CD4-positive, alpha-beta T cell (primary cell): ENCODE measurements at places on chromosomes 13 and 19.

GRCh38 chr19:1027650-1028061 lies 1.2 kb downstream of the CNN2 start:
- peak; percentile 32 for DNase-seq

DNA sequence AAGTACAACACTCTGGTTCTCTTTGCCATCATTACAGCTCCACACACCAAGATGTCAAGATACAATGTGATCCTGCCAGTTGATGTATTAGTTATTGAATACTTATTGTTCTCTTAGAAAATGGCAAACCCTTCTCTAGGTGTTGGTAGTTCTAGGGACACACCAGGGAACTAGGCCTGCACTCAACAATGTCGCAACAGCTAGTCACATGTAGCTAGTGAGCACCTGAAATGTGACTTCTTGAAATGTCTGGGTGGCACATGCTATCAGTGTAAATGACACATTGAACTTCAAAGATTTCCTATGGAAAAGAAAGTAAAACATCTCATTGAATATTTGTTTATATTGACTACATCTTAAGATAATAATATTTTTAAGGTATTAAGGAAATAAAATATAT lies 49.7 kb downstream of the DACH1 start:
- no peak for DNase-seq

DNA sequence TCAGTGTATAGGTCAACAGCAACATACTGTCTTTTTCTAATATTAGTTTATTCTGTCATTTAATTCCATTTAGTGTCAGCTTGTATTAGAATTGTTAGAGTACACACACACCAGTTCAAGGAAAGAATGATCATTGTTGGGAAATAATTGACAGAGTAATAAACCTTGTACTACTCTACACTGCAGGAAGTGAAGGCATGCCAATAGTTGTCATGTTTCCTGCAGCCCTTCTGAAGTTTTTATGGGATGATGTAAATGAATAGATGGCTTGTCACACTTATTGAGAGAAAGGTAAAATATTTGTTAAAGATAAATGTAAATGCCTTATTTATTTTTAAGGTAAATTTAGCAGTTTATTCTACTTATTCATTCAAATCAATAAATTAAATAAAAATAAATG lies 306.9 kb upstream of the KLHL1 start:
- no peak for DNase-seq

- no peak for DNase-seq
Observed at GRCh38 chr13:45915686-45916439, 64.3 kb upstream of the SIAH3 start.

- no peak for DNase-seq
Observed at GRCh38 chr19:47027586-47028088, 8.0 kb downstream of the NPAS1 start.

- no peak for DNase-seq
Observed at GRCh38 chr19:12133069-12133468, 7.1 kb downstream of the ZNF20 start.

DNA sequence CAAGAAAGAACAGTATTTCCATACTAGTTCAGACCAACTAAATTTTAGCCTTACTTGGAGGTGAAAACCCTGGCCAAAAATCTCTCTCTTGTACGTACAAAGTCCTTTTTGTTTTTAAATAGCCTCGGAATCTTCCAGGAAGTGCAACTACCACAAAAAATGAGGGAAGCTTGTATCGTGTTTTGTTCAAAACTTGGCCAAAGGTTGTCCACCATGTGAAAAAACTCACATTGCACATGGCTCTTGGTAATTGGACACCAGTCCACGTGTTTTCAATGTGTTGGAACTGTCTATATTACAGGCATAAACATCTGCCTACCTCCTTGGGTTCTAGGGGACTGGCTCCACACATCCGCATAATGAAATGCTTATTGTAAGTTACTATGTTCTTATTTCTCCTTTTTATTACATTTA lies 15.2 kb upstream of the STRN4 start:
- no peak for DNase-seq

DNA sequence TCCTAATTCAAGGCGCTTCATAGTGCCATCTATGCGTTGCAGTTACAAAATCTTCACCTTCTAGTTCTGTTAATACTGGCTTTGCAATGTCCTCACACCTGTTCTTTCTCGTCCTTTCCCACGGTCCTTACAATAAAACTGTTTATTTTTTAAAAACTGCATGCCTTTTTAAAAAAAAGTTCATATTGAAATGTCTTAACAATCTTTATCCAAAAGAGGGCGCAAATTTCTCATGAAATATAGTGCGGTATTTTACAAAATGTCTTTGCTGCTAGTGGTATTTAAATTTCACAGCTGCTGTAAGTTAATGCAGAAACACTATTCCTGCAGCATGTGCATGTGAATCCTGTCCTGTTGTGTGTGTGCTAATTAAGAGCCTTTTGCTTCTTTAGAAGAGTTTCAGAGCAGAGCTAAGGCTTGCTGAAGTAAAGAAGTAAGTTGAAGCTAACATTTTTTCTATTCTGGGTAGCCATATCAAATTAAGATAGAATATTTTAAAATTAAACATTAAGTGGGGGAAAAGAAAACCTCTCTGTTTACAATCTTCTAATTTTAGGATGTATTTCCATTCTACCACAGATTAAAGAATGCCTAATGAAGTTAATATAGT lies 15.8 kb upstream of the CLDN10 start:
- DNase-seq = no peak

DNA sequence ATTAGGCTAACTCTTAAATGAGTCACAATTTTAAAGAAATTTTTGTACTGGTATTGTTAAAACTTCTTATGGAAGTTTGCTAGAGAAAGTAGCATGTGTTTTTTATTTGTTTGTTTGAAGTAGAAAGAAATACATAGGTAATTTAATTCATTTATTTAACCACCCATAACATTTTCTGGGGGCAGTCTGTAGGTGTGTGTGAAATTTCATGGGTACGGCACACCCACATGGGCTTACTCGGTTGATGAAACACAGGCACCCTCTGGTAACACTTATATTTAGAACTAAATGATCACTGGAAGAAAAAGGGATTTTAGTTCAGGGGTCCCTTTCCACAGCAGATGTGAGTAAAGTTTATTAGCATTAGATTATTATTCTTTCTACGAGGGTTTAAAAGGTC lies 88.1 kb downstream of the DGKH start:
- DNase-seq = no peak

DNA sequence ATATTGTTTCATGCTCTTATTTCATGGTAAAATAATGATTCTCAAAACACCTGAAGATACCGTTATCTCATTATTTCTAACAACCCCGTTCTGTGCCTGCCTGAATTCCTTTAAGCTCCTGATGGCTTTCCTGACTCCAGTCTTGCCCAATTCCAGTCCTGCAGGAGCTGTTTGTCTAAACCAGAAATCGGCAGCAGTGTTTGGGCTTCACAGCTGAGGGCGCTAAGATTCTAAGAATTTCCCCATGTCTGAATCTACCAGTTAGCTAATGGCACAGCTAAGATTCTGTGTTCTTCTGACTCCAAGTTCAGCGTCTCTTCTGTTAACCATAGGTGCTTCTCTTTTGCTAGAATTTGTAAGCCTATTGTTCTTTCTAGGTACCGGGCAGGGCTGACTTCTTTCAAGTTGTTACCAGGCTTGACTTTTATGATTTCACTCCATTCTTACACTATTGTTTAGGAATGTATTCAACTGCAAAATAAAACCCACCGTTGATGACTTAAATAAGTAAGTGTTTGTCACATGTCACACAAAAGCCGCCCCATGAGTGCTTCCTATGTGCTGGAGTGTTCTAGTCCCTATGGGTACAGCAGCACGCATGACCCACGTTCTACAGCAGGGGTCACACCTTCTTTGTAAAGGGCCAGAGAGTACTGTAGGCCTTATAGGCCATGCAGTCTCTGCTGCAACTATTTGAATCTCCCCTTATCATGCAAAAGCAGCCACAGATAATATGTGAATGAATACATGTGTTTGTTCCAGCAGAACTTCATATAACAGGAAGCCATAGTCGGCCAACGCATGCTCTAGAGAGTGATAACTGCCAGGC lies 168.3 kb upstream of the RNF113B start:
- peak; percentile 8 for DNase-seq

DNA sequence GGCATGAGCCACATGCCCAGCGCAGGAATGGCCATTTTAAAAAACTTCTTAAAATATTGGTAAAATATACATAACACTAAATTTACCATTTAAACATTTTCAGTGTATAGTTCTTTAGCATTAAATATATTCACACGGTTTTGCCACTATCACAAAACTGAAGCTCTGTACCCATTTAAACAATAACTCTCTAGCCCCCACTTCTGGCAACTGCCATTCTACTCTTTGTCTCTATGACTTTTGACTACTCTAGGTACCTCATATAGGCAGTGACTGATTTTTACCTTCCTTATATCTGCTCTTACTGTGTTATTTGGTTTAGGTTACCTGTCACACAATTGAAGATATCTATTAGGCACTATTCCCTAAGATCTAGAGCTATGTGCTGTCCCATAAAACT lies 2.3 kb upstream of the KBTBD7 start:
- no peak for DNase-seq

- no peak for DNase-seq
Observed at GRCh38 chr19:13001166-13001501, 5.9 kb downstream of the NFIX start.

- DNase-seq = no peak
Observed at GRCh38 chr13:27482983-27483382, 32.6 kb upstream of the MTIF3 start.

- DNase-seq = no peak
Observed at GRCh38 chr19:37986048-37986750, 79.2 kb downstream of the SIPA1L3 start.

DNA sequence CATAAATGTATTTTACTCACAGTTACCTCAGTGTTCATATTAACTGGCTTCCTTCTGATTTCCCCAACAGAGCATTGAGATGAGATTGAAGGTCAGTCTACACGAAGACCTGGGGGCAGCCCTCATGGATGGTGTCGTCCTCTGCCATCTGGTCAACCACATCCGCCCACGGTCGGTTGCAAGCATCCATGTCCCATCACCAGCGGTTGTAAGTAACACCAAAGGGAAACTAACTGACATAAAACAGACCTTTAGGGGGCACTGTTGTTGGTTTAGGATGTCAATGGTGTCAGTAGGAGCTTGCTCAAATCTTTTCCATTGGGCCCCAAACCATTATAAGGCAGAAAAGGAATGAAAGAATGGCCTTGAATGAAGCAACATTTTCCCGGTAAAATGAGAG lies 68.2 kb downstream of the ESD start:
- no peak for DNase-seq

GRCh38 chr19:17673937-17674799 lies 14.0 kb downstream of the UNC13A start:
- no peak for DNase-seq

DNA sequence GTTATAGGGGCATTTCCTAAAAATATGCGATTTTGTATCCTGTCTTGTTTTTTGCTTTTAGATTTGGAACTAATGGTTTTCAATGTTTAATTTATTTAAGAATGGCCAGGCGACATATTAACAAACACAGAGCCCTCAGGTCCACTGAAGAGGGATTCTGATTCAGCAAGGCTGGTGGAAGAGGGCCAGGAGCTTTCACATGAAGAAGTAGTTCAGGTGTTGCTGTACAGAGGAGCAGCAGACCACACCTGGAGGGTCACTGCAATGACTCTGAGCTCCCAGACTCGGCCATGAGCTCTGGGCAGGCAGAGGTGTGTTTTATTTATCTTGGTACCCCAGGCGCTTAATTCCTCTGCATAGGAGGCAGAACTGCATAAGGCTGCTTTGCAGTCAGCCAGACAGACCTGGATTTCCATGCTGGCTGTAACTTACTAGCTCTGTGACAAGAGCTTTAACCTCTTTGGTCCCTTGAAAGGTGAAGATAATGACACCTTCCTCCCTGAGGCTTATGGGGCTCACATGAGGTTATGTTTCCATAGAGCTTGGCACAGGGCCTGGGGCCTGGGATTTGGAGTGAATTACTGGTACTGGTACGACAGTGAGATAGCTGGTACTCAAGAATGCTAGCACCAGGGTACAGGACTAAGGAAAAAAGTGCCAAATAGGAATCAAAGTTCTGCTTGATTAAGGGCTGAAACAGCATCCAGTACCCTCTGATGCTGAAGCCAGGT lies 184.7 kb downstream of the OXGR1 start:
- no peak for DNase-seq

- no peak for DNase-seq
Observed at GRCh38 chr19:50418176-50419021, at the start of gene SPIB. Gene SPIB (plus strand): TSS chr19:50418938. CDS start chr19:50418963, 25 bp downstream.

DNA sequence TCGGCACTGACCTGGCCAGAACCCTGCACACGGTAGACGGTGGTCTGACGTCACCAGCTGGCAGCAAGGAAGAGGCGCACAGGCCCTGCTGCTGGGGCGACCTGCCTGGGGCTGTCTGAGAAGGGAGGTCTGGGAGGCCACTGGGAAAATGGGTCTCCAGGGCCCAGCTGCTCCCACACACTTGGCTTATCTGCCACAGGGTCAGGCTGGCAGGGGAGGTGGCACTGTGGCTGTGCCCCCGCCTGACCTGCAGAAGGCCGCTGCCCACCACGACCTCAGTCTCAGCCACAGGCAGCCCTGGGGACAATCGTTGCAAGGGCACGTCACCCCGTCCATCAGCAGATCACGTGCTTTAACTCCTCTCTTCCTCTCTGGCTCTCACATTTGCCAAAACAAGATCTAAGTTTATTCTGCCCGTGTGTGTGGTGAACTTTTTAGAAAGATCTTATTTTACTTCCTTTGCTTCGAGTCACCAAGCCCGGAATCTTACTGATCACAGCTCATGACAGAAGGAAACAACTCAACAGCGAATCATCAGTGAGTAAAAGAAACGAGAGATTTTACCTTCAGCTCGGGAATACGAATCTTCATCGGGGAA lies 45.2 kb upstream of the RANBP3 start:
- DNase-seq = no peak

- DNase-seq = no peak
Observed at GRCh38 chr19:33350538-33351309, 22.8 kb upstream of the CEBPG start.

GRCh38 chr13:46578590-46578975 lies 25.6 kb downstream of the LRCH1 start:
- no peak for DNase-seq

DNA sequence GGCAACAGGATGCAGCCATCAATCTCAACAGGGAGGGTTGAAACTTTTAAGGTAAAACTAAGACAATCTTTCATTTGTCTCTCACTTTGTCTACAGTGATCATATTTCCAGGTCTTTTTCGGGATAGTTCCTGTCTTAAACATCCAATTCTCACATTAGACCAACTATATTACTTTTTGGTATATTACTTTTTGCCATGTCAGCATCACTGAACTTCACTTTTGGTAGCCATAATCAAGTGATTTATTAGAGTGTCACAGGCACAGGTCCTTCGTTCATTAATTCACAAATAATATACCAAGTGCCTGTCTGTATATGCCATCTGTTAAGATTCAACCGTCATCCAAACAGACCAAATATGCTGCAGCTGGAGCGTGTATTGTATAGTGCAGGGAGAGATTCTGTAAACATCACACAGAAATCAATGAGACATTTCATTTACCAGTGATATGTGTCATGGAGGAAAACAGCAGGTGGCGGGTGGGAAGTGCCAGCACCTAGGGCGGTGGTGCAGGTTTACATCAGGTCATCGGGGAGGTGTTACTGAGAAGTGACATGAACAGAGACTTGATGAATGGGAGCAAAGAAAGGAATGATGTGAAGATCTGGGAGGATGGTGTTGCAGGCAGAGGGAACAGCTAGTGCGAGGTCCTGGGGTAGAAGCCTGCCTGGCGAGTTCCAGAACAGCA lies 24.9 kb downstream of the ARHGEF7 start:
- no peak for DNase-seq

GRCh38 chr13:71082631-71083030 lies 784.4 kb downstream of the DACH1 start:
- DNase-seq = no peak
